ENCODE measurements at places on chromosomes 16 and 17. TPM values are rescaled to one million over a fixed set of nuclear protein-coding genes. Genes with fewer than 3 reads are reported as not detected.

The RASD1 gene
- polyA plus RNA-seq: 85.8 TPM

DNA sequence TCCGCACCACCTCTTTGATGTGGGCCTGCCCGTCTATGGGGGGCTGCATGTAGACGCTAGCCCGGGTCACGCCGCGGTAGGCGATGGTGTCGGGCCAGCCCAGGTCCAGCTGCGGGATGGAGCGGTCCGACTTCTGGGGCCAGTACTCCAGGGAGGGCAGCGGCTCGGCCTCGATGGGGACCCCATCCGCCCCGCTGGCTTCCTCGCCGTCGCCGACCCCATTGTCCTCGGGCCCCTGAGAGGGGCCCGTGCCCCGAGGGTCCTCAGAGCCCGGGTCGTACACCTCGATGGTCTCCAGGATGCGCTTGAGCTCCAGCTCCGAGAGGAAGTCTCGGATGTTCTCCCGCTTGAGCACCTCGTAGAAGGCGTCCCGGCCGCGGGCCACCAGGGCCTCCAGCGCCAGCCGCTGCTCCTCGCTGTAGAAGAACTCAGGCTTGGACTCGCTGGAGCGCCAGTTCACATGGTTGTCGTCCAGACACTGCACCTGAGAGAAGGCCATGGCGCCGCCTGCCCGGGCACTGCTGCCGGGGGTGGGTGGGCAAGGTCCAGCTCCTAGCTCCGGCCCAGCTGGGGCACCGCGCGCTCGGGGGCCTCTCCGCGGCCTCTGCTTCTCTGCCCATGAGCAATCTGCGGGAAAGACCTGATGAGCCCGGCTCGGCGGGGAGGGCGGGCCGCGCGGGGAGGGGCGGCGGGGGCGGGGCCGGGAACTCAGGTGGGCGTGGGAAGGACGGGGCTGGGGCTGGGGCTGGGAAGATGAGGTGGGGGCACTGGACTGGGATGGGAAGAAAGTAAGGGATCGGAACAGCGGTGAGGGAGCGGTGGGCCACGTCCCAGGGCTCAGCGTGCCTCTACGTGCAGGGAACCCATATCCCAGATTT, 782 bp downstream of the FAM83G start:
- H3K4me1 ChIP-seq: no peaks in the 10 kb centered on the region
- H3K4me3 ChIP-seq: peak overlapping the region; percentile 55
- H3K27me3 ChIP-seq: no peaks in the 10 kb centered on the region
- no peak for DNase-seq

GRCh38 chr16:65222536-65222935, 100.7 kb upstream of the CDH11 start:
- H3K27ac ChIP-seq: no peak overlapping the region
- H3K27me3 ChIP-seq: peaks cover 6% of the 10 kb centered on the region

DNA sequence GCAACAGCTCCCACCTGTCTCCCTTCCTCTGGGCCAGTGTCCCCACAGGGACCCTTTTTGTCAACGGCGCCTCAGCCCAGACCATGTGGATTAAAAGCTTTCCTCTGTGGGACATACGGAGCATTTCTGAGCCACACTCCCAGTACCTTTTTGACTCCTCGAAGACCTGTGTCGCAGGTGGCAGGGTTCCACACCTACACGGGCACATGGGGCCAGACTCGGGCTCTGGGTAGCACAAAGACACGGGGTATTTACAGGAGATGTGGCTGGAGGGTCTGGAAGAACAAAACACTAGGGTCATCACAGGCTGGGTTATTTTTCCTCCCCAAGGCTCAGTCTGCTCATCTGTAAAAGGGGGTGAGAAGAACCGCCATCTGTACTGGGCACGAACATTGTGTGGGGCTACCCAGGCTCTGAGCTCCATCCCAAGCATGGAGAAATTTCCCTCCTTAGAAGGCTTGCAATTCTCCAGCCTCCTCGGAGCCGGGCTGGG, 32.5 kb upstream of the SNN start:
- no peak for DNase-seq
- H3K36me3 ChIP-seq: no peaks in the 10 kb centered on the region
- H3K4me1 ChIP-seq: peaks cover 32% of the 10 kb centered on the region
- H3K27ac ChIP-seq: no peak overlapping the region
- H3K27me3 ChIP-seq: no peaks in the 10 kb centered on the region
- H3K4me3 ChIP-seq: no peak overlapping the region

GRCh38 chr17:77372444-77373298, 231.9 kb downstream of the SEC14L1 start:
- peak overlapping the region; percentile 90 for H3K4me3 ChIP-seq
- peaks cover 76% of the 10 kb centered on the region for H3K4me1 ChIP-seq
- DNase-seq: peak; percentile 92
- H3K27me3 ChIP-seq: no peaks in the 10 kb centered on the region

- H3K4me1 ChIP-seq: peaks cover 45% of the 10 kb centered on the region
- DNase-seq: no peak
- no peak overlapping the region for H3K4me3 ChIP-seq
- H3K27me3 ChIP-seq: no peaks in the 10 kb centered on the region
- no peaks in the 10 kb centered on the region for H3K36me3 ChIP-seq
Measured at GRCh38 chr16:27379919-27380318, 22.1 kb upstream of the IL21R start.

DNA sequence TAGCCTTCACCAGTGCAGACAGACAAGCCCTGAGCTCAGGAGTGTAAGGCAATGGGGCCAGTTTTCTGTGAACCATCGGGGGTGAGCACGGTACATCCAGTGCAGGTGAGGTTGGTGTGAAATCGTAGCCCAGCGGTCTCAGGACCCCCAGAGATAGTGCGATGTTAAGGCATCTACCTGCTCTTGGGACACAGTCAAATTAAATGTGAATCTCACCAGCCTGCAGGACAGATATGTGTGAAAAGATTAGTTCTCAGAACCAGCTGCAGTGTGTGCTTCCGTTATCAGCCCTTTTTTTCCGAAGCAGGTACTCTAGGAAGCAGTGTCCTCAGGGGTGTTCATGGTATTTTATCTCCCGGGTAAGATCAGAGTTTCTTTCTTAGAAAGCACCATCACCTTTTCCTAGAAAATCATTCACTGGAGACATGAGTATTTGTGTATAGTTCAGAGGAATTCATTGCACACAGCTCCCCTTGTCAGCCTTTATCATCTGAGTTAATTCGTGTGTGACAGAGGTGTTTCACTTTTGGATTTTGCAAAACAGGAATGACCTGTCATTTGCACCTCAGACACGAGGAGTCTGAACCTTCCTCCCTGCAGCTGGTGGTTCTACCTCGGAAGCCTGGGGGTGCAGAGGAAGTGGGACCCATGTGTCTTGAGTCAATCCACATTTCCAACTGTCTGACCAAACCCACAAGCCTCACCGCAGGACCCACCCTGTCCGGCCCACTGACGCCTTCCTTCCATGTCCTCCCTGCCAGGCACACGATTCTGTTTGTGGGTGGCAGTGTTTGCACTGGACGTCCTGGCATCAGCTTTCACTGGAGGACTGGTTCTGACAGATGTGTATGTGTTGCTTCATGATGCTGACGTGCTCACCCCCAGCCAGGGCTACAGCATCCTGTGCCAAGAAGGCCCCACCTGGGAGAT, 107.8 kb downstream of the CLEC16A start:
- no peak overlapping the region for H3K4me3 ChIP-seq
- H3K36me3 ChIP-seq: no peaks in the 10 kb centered on the region
- no peak overlapping the region for H3K27ac ChIP-seq
- no peaks in the 10 kb centered on the region for H3K27me3 ChIP-seq
- DNase-seq: no peak

DNA sequence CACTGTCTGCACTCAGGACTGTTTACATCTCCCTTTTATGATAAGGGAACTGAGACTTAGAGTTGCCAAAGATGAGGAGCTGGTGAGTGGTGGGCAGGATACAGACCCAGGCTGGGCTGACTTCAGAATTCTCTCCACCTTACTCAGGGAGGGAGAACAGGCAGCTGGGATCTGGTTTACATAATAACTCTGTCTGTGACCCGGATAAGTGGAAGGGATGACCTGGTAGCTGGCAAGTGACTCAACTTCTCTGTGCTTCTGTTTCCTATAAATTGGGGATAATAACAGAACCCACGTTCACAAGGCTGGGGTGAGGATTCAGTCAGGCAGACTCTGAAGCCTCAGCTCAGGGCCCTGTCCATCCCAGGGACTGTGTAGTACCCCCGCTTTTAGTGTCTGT, 2.6 kb downstream of the SNX20 start:
- H3K36me3 ChIP-seq: no peaks in the 10 kb centered on the region
- no peak for DNase-seq
- H3K4me1 ChIP-seq: no peaks in the 10 kb centered on the region
- no peak overlapping the region for H3K27ac ChIP-seq
- H3K27me3 ChIP-seq: peaks cover 14% of the 10 kb centered on the region
- no peak overlapping the region for H3K4me3 ChIP-seq

DNA sequence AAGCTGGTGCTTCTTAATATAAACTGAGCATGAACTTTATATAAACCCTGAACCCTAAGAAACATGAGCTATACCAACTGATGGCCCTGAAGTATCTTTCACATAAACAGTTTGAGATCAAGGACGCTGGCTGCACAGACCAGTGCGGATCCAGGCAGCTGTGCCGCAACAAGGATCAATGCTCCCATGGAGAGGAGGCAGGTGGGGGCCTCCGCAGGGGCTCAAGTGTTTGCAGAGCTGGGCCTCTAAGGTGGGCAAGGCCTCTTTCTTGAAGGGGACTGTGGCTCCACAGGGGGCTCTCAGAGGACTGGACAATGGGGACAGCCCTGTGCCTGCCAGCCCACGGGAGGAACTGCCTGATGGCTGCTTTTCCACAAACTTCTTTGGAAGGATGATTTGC, 46.0 kb downstream of the NDEL1 start:
- DNase-seq: no peak
- no peaks in the 10 kb centered on the region for H3K27me3 ChIP-seq
- peaks cover 15% of the 10 kb centered on the region for H3K4me1 ChIP-seq
- H3K4me3 ChIP-seq: no peak overlapping the region

DNA sequence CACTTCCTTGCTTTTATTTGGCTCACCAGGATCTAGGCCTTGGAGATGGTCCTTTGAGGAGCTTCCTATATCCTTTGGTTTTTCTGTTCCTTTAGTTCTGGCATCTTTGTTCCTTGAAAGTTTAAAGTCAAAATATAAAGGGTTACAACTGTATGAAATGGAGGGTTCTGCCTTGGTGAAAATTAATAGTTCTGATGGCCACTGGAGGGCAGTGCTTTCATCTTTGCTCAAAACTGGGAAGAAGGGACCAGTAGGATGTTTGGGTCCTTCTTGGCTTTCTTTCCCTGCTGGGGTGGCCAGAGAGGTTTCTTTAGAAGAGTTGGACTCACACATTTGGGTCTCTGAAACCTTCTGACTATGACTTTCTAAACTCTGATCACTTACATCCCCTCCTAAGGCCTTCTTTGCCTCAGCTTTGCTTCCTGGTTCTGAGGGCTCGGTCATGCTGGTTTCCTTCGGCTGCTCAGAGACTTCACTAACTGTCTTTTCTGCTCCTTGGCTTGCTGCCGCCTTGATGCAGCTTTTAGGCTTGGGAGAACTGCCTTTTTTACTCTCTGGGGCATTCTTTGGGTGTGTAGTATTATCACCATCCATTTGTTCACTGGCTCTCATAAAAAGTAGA, 10.9 kb upstream of the ITGA2B start:
- H3K27me3 ChIP-seq: no peaks in the 10 kb centered on the region
- no peak for DNase-seq
- H3K27ac ChIP-seq: no peak overlapping the region
- no peak overlapping the region for H3K4me3 ChIP-seq
- no peaks in the 10 kb centered on the region for H3K4me1 ChIP-seq

DNA sequence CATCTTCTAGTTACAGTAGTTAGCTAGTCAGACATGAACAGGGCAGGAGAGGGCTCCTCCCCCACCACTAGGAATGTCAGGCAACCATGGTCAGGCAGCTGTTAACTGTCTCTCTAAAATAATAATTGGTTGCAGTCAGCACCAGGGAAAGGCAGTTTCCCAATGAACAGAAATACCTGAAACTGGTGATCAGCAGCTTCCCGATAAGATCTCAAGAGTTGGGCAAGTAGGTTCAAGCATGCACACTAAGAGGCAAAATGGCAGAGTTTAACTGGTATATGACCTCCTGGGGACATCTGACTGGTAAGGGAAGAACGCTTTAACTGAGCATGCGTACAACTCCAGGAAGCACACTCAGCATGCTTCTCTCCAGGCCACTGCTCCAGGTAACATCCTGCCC, 12.6 kb upstream of the XYLT1 start:
- no peak overlapping the region for H3K27ac ChIP-seq
- no peaks in the 10 kb centered on the region for H3K36me3 ChIP-seq

DNA sequence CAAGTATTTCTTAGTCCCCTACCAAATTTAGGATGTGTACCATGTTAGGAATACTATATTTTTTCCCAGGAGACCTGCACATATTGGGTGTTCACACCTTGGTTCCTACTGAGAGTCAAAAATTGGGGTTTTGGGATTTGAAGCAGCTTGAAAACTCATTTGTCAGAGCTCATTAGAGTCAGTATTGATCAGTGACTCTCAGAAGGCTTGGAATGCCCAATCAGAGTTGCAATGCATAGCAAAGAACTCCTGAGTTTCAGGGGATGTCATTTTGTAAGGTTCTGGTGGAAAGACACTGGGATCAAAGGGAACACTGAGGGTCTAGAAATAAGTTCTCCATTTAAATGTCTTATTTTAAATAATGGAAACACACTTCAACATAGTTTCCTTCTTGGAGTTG, 5.1 kb downstream of the HLF start:
- peaks cover 55% of the 10 kb centered on the region for H3K4me1 ChIP-seq
- H3K27me3 ChIP-seq: no peaks in the 10 kb centered on the region

All from heart right ventricle (tissue), 16 donors.